T-cell (primary cell): ENCODE measurements at places on chromosomes 12 and 14. TPM values are rescaled to one million over a fixed set of nuclear protein-coding genes. Genes with fewer than 3 reads are reported as not detected.

Gene FITM1
- 2.5 TPM for total RNA-seq

Gene CACNA2D4
- 14.8 TPM for total RNA-seq

Gene RNF212B
- not detected for total RNA-seq

GRCh38 chr12:1443421-1444141 lies 150.8 kb downstream of the FBXL14 start:
- peaks cover 5% of the 10 kb centered on the region for H3K36me3 ChIP-seq
- H3K4me1 ChIP-seq: no peaks in the 10 kb centered on the region
- H3K27me3 ChIP-seq: no peaks in the 10 kb centered on the region

Gene GPR84
- not detected for total RNA-seq
